Posterior vena cava (tissue), 2 donors: ENCODE measurements at places on chromosomes 7 and 10. TPM values are rescaled to one million over a fixed set of nuclear protein-coding genes. Genes with fewer than 3 reads are reported as not detected.

Gene CHN2
- 11.6 TPM for total RNA-seq

Gene PTPRZ1
- total RNA-seq, result 2.0 TPM

Gene PAOX
- 2.8 TPM for total RNA-seq

Gene KCNIP2
- total RNA-seq, result 2.7 TPM

Gene ABCB4
- total RNA-seq, result 1.9 TPM

Gene GIMAP2
- total RNA-seq, result 8.3 TPM

Gene TEX47
- total RNA-seq, result not detected

Gene GBX1
- not detected for total RNA-seq

Gene EN2
- 0.14 TPM for total RNA-seq

Gene EPO
- not detected for total RNA-seq

Gene GNAT3
- not detected for total RNA-seq

Gene DDX21
- 55.7 TPM for total RNA-seq

Gene AKR1B1
- total RNA-seq, result 53.7 TPM

- DNase-seq, result no peak
Measured at GRCh38 chr7:47455872-47456185, 126.1 kb downstream of the TNS3 start.

- DNase-seq, result no peak
Measured at GRCh38 chr10:3729397-3729976, 55.5 kb downstream of the KLF6 start.

- DNase-seq, result no peak
Measured at GRCh38 chr7:95490231-95490762, 4.6 kb downstream of the ASB4 start.

GRCh38 chr7:2474224-2474623, 2.0 kb downstream of the GRIFIN start:
- no peak for DNase-seq

GRCh38 chr10:24617771-24618396, 105.8 kb downstream of the ARHGAP21 start:
- DNase-seq, result no peak

DNA sequence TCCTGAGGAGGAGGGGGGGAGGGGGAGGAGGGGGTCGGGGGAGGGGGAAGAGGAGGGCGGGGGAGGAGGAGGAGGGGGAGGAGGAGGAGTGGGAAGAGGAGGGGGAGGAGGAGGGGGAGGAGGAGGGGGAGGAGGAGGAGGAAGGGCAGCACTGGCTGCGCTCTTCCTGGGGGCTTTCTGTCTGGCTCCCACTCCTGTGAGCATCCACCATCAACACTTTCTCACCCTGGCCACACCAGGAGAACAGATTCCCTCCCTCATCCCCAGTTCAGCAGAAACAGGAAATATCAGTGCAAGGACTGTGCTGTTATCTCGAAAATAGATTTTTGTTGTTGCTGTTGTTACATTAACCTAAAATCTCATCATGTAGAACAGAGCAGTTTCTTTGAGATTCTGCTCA, 530.5 kb downstream of the ACTR3B start:
- no peak for DNase-seq

DNA sequence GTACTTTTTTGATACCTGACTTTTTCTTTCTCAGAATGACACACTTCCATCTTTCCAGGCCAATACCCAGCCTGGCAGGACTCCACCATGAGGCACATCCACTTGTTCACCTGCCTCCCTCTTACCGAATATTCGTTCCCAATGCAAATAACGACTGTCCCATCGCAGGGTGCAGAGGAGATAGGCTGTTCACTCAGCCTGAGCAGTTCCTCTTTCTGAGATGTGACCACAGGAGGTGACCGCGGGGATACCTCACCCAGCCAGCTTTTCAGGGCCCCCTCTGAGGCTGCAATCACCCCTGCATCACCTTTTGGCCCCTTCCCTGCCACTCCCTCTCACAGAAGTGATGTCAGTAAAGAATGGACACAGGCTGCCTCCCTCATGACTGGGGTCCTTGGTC, 28.3 kb downstream of the PTPRN2 start:
- peak; percentile 38 for DNase-seq

GRCh38 chr7:98828368-98828767, 41.4 kb downstream of the TMEM130 start:
- no peak for DNase-seq

GRCh38 chr10:100350914-100351485, 4.0 kb downstream of the SCD start:
- no peak for DNase-seq

GRCh38 chr10:22931948-22932347, 4.1 kb downstream of the ARMC3 start:
- DNase-seq, result no peak

- no peak for DNase-seq
Measured at GRCh38 chr7:36299823-36300341, 89.8 kb upstream of the ANLN start.

- DNase-seq, result no peak
Measured at GRCh38 chr7:137296576-137296975, 47.0 kb downstream of the PTN start.

GRCh38 chr10:6969659-6970058, 389.6 kb upstream of the PRKCQ start:
- no peak for DNase-seq

GRCh38 chr7:155455132-155455693, 2.7 kb upstream of the EN2 start:
- DNase-seq, result peak; percentile 69

DNA sequence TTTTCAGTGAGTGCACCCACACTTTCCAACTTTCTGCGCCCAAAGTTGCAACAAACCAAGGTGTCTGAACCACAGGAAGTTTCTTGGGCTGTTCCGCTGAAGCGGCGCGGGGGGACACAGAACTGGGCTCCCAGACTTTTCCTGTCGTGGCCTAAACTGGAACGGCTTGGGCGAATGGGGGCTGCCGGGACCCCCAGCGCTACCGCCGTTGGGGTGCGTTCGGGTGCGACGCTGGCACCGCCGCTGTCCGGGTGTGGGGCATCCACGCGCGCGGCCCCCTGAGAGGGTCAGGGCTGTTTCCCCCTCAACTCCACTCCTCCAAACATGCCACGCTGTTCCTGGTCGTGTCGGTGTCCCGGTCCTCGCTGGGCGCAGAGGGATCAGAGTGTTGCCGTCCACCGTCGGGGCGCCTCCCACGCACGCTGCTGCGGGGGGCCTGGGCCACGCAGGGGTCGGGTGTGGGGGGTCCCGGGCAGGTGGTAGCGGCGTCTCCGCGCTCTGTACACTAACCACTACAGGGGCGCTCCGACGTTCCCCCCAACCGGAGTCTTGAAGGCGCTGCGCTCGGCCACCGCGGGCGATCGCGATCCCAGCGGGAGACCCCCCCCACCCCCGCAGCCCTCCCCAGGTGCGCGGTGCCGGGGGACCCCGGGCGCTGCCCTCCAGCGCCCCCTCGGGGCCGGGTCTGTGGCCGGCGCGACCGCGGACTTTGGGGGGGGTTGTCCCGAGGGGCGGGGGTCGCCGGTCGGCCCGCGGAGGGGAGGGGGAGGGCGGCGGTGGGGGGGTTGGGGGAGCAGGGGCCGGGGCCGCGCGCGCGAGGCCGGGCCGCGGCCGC, 2.2 kb upstream of the CUX1 start:
- peak; percentile 83 for DNase-seq
